ENCODE measurements at places on chromosomes 11 and 22. TPM values are rescaled to one million over a fixed set of nuclear protein-coding genes. Genes with fewer than 3 reads are reported as not detected.

- H3K27me3 ChIP-seq = peaks cover 23% of the 10 kb centered on the region
- H3K27ac ChIP-seq = no peak overlapping the region
- no peak overlapping the region for H3K4me3 ChIP-seq
- H3K36me3 ChIP-seq = no peaks in the 10 kb centered on the region
- no peak for DNase-seq
Measured at GRCh38 chr22:22800716-22801115, 86.9 kb upstream of the IGLL5 start.

DNA sequence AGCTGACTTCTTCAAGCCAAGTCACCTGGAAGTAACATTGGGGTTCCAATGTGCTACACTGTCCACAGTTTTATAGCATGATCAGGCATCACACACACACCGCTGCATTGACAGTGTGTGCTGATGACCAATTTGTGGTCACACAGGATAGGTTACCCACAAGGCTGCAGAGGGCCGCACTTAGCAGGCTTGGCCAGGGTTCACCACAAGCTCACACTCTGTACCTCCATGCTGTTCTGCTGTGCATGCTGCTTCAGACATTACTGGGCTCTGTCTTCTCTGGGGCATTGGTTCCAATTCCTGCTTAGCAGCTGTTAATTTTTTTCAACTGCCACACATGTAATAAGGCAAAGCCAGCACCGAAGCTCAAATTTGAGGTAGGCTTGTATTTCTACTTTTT, 11.0 kb upstream of the NRIP3 start:
- H3K4me1 ChIP-seq = peaks cover 20% of the 10 kb centered on the region
- DNase-seq = no peak
- no peak overlapping the region for H3K4me3 ChIP-seq
- H3K27ac ChIP-seq = no peak overlapping the region
- H3K36me3 ChIP-seq = no peaks in the 10 kb centered on the region

DNA sequence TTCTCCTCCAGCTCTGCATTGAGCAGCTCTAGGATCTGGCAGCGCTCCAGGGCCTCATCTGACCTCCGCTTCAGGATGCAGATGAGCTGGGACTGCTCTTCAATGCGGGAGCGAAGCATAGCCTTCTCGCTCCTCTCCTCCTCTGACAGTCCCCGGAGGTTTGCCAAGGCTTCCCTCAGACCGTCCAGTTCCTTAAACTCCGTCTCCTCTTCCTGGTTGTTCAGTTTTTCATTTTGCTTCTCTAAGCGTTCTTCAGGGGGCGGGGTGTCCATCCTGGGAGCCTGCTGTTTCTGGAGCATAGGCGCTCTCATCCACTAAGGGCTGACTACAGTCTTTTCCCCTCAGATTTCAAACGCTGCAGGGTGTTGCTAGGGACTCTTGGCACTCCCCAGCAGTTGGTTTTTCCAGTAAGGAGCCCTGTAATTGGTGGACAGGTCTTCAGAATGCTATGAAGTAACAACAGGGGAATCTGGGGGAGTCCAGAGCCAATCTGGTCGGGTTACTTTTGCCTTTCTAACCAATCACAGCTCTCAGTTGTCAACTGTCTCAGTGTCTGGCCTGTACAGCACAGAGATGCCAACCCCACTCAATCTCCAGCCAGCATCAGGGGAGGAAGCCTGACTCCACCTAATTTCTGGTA, at the start of gene CCDC89:
Gene CCDC89 (minus strand): TSS at position 376 of the 640 bp plus-strand sequence. CDS start 65 bp downstream, at position 311.
- H3K27ac ChIP-seq = peak within 1 kb of the TSS; percentile 97
- peaks cover 48% of the 10 kb centered on the region for H3K4me1 ChIP-seq
- peaks cover 1% of the 10 kb centered on the region for H3K27me3 ChIP-seq
- peak; percentile 96 for DNase-seq

DNA sequence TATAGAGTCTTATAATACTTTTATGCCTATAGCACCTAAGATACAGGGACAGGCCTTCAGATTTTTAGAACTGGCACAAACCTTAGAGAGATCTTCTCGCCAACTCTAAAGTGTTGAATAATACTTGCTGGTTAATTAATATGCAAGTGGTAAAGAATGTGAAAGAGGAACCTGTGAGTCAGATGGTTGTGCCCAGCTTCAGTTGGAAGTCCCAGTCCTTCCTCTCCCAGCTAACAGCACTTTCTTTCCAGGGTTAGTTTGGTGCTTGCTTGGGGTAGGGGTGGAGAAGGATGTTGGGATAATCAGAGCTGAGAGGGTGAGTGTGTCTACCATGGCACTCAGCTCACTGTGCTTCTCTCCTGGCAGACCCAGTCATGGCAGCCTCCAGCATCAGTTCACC, 4.9 kb upstream of the TMEM132A start:
- H3K4me1 ChIP-seq = peaks cover 45% of the 10 kb centered on the region
- peak overlapping the region; percentile 30 for H3K27ac ChIP-seq
- peaks cover 10% of the 10 kb centered on the region for H3K36me3 ChIP-seq
- DNase-seq = no peak
- no peaks in the 10 kb centered on the region for H3K27me3 ChIP-seq
- no peak overlapping the region for H3K4me3 ChIP-seq

KRTAP5-11 gene
- total RNA-seq = not detected

GRCh38 chr11:19602406-19602805, 110.2 kb upstream of the NAV2 start:
- peaks cover 10% of the 10 kb centered on the region for H3K36me3 ChIP-seq
- H3K27me3 ChIP-seq = peaks cover 7% of the 10 kb centered on the region
- peaks cover 41% of the 10 kb centered on the region for H3K4me1 ChIP-seq
- no peak overlapping the region for H3K4me3 ChIP-seq
- no peak overlapping the region for H3K27ac ChIP-seq

PTPN5 gene
- not detected for total RNA-seq

SLC7A4 gene
- not detected for total RNA-seq

MB gene
- total RNA-seq = not detected

DNA sequence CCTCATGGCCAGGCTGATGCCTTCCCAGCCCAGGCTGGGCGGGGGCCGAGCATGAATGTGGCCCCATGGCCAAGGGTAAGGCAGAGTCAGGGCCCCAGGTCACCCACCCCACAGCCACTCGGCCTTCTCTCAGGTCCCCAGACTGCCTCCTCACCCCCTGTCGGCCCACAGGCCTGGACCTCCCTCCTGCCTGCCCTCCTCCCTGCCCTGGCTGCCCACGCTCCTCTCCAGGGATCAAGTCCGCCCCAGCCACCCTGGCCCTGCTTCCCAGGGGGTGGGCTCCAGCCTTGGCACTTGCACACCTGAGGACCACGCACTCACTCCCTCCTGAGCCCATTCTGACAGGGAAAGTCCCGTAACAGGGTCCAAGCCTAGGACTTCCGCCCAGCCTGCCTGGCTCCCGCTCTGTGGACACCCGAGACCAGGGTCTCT, 37.8 kb upstream of the TH start:
- H3K4me1 ChIP-seq = no peaks in the 10 kb centered on the region
- H3K4me3 ChIP-seq = no peak overlapping the region
- H3K27me3 ChIP-seq = peaks cover 45% of the 10 kb centered on the region

USH1C gene
- total RNA-seq = not detected

POU2AF3 gene
- total RNA-seq = not detected

DNA sequence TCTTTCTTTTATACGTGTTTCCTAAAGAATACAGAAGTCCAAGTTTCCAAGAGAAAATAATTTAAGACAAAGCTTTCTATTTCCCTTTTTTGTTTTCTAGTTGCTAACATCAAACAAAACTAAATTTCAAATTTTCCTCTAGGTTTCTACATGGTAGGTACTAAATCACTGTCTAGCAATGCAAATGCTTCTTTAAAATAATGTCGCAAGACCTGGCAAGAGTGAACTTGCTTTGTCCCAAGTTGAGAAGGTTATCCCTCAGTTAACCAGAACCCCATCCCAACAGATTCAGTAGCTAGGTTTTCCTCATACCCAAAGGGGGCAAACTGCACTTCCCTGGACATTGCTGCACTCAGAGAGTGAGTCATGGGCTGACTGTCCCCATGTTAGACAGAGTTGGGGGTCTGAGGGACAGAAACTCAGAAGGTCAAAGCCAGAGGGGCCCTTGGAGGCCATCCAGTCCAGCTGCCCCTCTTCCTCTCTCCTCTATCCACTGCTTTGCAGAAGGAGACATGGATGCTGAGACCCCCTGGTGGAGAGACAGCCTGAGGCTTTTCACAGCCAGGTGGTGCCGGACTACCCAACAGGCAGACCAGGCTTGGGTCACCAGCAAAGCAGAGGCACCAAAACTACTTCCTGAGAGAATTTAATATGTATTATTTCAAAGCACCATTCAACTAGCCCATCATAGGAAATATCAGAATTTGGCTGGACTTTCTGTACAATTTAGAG, 23.1 kb downstream of the OR2AT4 start:
- peaks cover 7% of the 10 kb centered on the region for H3K4me1 ChIP-seq
- no peaks in the 10 kb centered on the region for H3K36me3 ChIP-seq
- H3K4me3 ChIP-seq = no peak overlapping the region

DNA sequence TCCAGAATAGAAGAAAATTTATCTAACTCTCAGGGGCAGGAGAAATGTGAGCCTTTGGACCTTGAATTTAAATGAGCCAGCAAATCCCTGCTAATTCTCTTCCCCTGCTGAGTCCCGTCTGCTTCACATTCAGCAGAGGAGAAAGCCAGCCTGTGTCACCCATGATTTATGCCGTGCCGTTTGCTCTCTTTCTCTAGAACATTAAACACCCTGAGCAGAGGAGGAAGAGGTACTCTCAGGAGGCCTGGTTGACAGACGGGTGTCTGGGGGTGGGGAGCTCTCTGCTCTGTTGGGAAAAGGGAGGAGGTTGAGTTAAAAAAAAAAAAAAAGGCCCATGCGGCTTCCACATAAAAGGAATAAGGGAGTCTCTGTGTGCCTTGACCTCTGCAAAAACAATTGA, 11.3 kb upstream of the MTMR3 start:
- H3K4me3 ChIP-seq = no peak overlapping the region
- peaks cover 12% of the 10 kb centered on the region for H3K4me1 ChIP-seq
- peaks cover 9% of the 10 kb centered on the region for H3K27me3 ChIP-seq
- H3K36me3 ChIP-seq = no peaks in the 10 kb centered on the region
- DNase-seq = no peak

DNA sequence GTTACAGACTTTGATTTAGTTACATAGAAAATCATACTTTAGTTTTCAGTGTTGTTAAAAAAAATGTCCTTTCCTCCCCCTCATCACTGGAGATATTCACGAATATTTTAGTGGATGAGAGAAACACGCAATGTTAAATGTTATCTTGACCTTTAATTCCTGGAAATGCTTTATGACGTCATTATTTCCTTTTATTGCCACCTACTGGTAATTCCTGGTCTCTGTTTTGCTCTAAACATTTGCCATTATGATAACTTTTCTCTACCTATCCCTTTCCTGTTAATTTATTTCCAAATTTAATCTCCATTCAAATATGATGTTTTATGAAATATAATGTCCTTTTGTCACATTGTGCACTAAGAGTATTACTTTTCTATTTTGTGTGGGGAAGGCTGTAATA, 770.6 kb downstream of the FAM181B start:
- no peaks in the 10 kb centered on the region for H3K27me3 ChIP-seq
- H3K36me3 ChIP-seq = no peaks in the 10 kb centered on the region
- no peaks in the 10 kb centered on the region for H3K4me1 ChIP-seq
- H3K27ac ChIP-seq = no peak overlapping the region
- no peak for DNase-seq

DNA sequence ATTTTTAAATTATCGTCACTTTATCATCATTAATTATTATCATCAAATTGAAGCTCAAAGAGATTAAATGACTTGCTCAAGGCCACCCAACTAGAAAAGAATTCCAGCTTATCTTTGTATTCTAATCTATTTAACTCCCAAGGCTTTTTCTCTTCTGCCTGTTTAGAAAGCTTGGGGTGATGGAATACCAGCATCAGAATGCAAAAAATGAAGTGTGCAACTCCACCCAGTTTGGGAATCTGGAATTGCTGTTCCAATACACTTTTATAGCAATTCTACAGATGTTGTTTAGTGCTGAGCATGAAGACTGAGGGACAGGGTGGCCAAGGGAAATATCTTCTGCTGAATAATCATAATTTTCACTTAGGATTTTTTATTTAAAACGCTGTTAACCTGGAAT, 97.2 kb upstream of the FIBIN start:
- no peak overlapping the region for H3K27ac ChIP-seq
- DNase-seq = peak; percentile 39
- no peak overlapping the region for H3K4me3 ChIP-seq

DNA sequence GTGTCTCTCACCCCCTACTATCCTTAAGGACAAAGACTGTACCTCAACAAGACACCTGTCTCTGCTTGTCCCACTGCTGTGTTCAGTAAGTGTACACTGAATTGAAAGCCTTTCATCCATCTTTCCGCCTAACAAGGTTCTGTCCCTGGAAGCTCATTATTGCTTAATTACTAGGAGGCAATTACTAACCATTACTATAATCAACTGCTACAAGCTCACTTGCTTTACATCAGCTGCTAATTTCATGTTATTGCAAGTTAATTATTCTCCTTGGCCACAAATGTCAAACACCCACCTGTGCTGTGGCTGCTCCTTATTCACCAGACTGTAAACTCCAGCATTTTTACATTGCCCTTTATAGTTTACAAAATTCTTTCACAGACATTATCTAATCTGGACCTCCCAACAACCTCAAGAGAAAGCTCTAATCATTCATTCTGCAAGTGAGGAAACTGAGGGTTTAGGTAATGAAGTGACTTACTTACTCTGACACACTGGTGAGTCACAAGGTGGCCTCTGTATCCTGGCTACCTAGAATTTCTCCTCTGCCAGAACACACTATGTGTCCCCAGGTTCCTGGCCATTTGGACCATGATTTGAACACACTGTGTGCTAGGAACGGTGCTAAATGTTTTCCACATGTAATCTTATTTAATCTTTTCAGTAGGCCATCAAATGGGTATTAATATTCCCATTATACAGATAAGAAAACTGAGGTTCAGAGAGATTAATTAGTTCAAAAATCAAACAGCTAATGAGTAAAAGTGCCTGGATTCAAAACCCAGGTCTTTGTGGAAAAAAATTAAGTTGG, 66.7 kb downstream of the RAB30 start:
- H3K4me1 ChIP-seq = peaks cover 54% of the 10 kb centered on the region
- peaks cover 12% of the 10 kb centered on the region for H3K36me3 ChIP-seq
- no peak for DNase-seq
- H3K4me3 ChIP-seq = no peak overlapping the region
- H3K27ac ChIP-seq = no peak overlapping the region

Measured in HFFc6 (cell line).